Stimulated activated CD8-positive, alpha-beta memory T cell treated with anti-CD3 and anti-CD28 coated beads, Interleukin-15, amount 100 ng/mL, for 1 hour (primary cell): ENCODE measurements at places on chromosomes 11 and 22.

DNA sequence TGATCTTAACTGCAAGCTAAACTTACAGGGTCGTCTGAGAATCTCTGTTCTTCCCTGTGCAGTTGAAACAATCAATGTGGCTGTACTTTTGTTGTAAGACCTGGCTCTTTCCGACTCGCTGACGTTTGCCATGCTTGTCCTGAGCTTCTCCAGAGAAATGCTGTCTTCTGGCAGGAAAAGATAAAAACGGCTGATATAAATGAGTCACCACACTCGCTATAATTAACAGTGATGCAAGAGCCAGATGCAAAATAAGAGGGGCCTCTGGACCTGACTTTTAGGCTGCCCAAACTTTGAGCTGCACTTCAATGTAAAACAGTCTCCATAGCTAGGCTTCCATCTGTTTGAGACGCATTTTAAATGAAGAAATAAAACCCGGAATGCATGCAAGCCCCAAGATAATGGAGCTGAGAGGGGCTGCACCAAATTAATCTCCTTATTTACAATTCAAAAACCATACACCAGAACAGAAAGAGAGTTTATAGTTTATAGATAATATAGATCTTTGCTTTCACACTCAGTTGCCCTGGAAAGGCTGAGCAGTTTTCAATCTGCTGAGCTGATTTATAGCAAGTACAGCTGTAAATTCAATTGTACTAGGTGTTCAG is 48.5 kb downstream of the WT1 start:
- DNase-seq = no peak

GRCh38 chr11:72102162-72102561 is 935 bp downstream of the LAMTOR1 start:
- DNase-seq = no peak

DNA sequence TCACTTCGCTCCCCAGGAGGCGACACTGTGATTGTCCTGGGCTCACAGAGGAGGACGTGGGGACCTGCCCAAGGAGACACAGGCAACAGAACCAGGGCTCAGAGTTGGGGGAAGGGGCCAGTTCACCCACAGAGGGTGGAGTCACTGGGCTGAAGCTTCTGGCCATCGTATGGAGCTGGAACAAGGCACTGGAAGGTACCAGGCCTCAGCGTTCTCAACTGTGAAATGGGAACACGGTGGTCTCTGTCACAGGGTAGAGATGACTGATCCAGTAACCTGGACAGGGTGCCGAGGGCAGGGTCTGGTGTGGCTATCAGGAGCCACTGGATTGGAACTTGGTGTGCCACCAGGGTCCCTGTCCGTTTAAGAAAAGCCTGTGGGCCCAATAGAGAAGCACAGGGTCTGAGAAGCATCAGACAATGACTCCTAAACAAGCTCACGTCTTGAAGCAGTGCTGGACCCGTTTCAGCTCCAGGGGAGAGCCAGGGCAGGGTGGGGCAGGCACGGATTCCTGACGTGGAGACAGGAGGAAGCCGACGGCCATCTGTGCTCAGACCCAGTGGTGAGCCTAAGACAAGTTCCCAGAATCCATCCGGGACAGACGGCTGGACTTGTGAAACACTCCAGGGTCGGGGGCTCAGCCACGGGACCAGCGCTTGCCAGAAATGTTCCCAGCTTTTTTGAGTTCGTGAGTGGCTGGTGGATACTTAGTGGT is 25.0 kb upstream of the KCNQ1OT1 start:
- no peak for DNase-seq

DNA sequence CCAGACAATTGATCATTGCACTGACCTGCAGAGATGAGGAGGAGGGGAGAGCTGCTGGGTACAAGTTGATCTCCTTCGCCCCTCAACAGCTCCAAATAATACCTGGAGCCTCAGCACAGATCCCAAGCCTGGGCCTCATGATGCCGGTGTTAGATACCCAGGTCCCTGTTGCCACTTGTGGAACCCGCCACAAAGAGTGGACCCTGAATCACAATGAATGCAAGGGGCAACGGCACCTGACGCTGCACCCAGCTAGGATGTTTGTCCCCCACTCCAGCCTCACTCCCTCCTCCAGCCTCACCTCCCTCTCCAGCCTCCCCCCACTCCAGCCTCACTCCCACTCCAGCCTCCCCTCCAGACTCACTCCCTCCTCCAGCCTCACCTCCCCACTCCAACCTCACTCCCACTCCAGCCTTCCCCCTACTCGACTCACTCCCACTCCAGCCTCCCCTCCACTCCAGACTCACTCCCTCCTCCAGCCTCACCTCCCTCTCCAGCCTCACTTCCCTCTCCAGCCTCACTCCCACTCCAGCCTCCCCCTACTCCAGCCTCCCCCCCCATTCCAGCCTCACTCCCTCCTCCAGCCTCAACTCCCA is 879.0 kb downstream of the BRD1 start:
- no peak for DNase-seq

- DNase-seq = no peak
Measured at GRCh38 chr22:37654563-37655251, 3.8 kb upstream of the PDXP start.

GRCh38 chr11:1335264-1335810 is 25.9 kb upstream of the TOLLIP start:
- no peak for DNase-seq

DNA sequence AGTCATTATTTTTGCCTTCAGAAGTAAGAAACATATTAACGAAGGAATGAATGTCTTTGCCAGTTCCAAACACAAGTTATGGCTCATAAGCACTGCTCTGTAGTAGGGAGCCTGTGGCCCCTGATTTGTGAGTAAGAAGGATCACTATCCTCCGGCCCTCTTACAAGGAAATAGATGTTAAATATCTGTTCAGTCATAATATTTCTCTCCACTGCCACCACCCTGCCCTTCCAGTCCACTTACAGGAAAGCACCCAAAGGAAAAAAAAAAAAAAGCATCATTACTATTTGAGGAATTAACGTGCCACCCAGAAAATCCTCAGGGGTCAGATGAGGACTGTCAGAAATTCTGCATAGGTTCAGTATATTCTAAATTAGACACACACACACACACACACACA is 123.4 kb downstream of the ETS1 start:
- DNase-seq = no peak
